Fibroblast of lung (primary cell): ENCODE measurements at places on chromosomes 7 and 10. TPM values are rescaled to one million over a fixed set of nuclear protein-coding genes. Genes with fewer than 3 reads are reported as not detected.

MEIG1 gene
- 0.26 and 0.33 TPM in 2 replicates for total RNA-seq

CYP26A1 gene
- total RNA-seq: under 0.01 TPM in 1 of 2 replicates, not detected in the other

ASL gene
- total RNA-seq: 18.7 and 36.0 TPM in 2 replicates

IL2RA gene
- not detected in 2 replicates for total RNA-seq

BEND7 gene
- total RNA-seq: 9.2 and 10.6 TPM in 2 replicates

LIPJ gene
- under 0.01 and 0.26 TPM in 2 replicates for total RNA-seq

PHYH gene
- total RNA-seq: 23.1 and 31.5 TPM in 2 replicates

NEURL1 gene
- under 0.01 TPM in 1 of 2 replicates, not detected in the other for total RNA-seq

TET1 gene
- 3.3 and 3.6 TPM in 2 replicates for total RNA-seq

MLXIPL gene
- total RNA-seq: 0.51 TPM in 1 of 2 replicates, not detected in the other

EN2 gene
- total RNA-seq: under 0.01 TPM in 1 of 2 replicates, not detected in the other

FAM237B gene
- under 0.01 TPM in 1 of 2 replicates, not detected in the other for total RNA-seq

TMEM225B gene
- total RNA-seq: 0.51 and 1.2 TPM in 2 replicates

FEZF1 gene
- not detected in 2 replicates for total RNA-seq

INA gene
- under 0.01 and 0.50 TPM in 2 replicates for total RNA-seq

AMPH gene
- total RNA-seq: 1.5 and 3.6 TPM in 2 replicates

PILRA gene
- total RNA-seq: 0.33 TPM in 1 of 2 replicates, not detected in the other

TMEM196 gene
- total RNA-seq: not detected in 2 replicates

BET1 gene
- total RNA-seq: 28.0 and 40.3 TPM in 2 replicates

THSD7A gene
- total RNA-seq: under 0.01 and 0.83 TPM in 2 replicates
